ENCODE measurements at places on chromosomes 2 and 18.

- DNase-seq: no peak
Measured at GRCh38 chr2:148602885-148603561, 41.5 kb upstream of the EPC2 start.

DNA sequence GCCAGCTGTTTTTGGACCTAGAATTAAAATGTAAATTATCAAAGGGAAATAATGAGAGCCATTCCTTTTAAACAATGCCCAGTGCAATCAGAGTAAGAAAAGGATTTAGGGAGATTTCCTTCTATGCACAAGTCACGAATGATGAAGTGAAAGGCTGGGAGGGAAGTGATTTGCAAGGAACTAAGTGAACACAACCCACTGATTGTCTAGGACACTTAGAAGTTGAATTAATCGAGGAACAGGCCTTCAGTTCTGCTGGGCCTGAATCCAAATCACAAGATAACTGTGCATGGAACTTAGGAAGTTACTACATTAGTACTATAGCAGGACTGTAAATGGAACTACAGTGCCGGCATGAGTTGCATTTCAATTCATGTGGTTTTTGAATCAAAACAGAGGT is 17.7 kb downstream of the MAP2 start:
- DNase-seq: no peak

GRCh38 chr18:55272510-55273243 is 313.4 kb upstream of the CCDC68 start:
- DNase-seq: no peak

GRCh38 chr2:203404996-203405395 is 76.8 kb downstream of the ABI2 start:
- DNase-seq: no peak

DNA sequence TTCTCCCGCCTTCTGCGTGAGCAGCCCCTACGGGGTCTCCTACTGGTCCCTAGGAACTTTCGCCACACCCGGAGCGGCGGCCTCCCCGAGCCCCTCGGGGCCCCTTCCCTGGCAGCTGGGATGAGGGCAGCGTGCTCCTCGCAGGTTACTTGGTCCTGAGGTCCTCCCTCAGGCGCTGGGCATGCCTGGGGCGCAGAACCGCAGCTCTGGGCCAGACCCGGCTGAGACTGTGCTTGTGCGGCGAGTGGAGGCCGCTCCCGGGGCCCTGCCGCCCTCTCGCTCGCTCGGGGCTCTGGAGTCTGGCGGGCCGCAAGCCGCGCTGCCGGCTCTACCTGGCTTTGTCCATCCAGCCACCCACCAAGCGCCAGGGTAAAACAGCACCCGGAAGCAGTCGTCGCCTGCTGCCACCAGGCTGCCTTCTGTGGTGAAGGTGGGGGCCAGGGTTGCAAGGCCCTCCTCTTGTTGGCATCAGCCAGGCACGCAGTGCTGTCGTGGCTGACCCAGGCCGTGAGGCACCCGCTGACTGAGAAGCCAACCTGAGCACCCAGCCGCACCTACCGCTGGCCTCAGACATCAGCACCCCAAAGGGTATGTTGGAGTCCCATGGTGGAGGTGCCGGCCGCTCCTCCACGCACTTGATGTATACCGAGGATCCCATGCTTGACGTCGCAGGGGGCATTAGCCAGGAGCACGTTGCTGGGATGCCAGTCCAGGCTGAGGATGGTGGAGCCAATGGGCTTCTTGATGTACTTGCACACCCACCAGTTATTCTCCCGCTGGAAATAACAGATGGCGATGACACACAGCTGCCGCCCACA is 46.1 kb upstream of the PTH2R start:
- no peak for DNase-seq

DNA sequence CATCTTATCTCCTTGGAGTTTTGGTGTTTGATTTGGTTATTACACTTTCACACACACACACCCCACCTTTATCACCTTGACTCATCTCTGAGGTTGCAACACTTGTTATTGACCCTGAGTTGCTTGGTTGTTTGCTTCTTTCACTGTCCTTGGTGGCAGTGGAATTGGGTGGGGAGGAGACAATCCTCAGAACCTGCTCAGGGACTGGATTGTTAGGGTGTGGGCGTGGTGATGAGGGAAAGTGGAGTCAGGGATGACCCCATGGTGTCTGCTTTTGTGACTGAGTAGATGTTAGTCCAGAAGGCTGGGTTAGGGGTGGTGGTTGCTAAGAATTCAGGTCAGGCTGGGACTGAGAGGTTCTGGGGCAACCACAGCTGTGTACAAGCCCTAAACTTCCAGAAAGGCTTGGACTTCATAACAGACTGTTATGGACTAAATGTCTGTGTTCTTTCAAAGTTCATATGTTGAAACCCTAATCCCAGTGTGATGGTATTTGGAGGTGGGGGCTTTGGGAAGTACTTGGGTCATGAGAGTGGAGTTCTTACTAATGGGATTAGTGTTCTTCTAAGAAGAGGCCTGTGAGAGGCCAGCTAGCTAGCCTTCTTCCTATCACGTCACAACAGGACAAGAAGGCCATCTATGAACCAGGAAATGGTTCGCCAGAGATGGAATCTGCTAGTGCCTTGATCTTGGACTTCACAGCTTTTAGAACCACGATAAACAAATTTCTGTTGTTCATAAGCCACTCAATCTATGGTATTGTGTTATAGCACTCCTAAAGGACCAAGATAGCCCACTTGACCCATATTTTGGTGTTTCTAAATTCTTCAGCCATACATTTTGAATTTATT is 3.4 kb upstream of the DIS3L2 start:
- DNase-seq: no peak

GRCh38 chr2:8578335-8579244 is 103.3 kb upstream of the ID2 start:
- DNase-seq: no peak

DNA sequence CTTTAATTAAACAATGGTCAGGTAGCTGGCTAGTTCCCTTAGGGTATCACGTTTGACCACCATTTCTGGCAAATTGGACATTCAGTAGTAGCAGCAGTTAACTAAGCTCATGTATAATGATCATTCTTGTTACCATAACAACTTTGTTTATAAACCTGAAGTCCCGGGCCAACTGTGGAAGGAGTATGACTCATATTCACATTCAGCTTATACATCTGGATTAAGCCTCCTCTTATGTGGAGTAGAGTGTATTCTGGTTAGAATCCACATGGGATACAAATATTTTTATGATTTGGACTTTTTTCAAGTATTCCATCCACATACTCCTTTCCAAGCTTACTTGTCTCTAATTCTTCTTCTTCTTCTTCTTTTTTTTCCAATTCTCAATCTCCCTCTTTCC is 70.3 kb upstream of the ZSWIM2 start:
- no peak for DNase-seq

DNA sequence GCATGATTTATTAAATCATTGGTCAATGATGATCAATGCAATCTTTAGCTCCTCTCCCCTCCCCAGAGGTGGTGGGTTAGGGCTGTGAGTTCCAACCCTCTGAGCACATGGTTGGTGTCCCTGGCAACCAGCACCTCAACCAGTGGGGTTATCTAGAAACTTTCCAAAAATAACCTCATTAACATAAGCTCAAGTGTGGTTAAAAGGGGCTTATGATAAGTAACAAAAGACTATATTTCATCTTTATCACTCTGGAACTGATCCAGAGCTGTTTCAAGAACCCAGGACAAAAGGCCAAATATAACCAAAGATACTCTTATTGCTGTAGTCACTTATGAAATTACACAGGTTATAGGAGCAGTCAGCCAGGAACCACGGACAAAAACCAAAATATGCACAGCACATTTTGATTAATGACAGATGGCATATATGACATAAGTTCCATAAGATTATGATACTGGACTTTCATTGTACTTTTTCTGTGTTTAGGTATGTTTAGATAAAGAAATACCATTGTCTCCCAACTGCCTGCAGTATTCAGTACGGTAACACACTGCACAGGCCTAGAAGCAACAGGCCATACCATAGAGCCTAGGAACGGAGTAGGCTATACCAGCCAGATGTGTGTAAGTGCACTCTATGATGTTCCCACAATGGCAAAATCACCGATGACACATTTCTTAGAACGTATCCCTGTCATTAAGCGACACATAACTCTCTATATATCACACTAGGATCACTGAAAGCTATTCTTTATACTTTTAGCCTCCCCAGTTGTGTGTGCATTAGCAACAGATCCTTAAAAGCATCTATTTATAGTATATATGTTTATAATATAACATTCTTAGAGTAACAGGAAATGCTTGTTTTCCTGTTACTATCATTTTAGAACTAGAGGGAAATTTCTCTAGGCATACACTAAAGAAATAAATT is 31.9 kb downstream of the KIDINS220 start:
- DNase-seq: no peak

Data from NCI-H2081 (cell line).